ENCODE measurements at places on chromosomes 7 and 10. TPM values are rescaled to one million over a fixed set of nuclear protein-coding genes. Genes with fewer than 3 reads are reported as not detected.

DNA sequence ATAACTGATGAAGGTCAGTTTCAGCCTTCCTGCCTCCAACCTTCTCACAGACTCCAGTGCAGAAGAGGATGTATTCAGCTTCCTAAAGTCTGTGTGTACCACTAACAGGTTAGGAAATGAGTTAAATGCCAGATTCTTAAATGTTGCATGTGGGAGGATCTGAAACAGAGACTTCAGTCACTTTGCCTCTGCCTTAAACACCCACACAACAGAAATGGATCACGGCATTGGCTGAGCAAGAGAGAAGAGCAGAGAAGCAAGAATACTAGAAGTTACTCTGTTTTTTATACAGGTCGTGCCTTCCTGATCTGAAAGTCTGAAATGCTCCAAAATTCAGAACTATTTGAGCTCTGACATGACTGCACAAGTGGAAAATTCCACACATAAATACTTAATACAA, 98.9 kb upstream of the ARHGAP21 start:
- DNase-seq: no peak

DNA sequence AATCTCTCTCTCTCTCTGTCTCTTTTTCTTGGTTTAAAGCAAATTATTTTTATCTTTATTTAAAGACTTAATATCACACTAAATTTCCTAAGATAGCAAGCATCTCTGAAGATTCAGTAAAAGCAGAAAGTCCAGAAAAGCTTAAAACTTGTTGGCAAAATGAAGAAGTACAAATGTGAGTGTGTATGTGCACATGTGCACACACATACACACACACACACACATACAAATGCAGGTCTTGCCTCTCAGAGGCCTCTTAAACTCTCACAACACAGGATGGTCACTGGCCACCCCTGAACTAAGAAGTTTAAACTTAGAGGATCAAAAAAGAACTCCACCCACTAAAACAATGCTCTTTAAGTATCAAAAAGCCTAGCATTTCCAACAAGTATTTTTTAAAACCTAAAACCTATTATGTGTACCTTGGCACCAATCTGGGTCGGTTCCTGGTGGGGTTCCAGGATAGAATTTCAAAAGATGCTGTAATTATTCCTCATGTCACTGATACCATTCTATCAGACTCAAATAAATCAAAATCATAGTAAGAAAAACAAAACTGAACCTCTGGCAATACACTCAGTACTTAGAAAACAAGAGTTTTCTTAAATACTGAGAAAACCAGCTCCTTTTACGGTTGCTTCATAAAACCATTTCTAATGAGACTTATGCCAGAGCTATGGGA, 55.0 kb downstream of the SORBS1 start:
- DNase-seq: no peak

FFAR4 gene
- total RNA-seq: not detected

TMEM140 gene
- 32.3 TPM for total RNA-seq

KIF11 gene
- 1.6 TPM for total RNA-seq
